Left ventricle myocardium inferior (tissue), 1 donor: ENCODE measurements at places on chromosomes 13 and 19. TPM values are rescaled to one million over a fixed set of nuclear protein-coding genes. Genes with fewer than 3 reads are reported as not detected.

EFNB2 gene
- 10.1 TPM for total RNA-seq

ZNF154 gene
- total RNA-seq: 4.8 TPM

EFNA2 gene
- total RNA-seq: not detected

GRCh38 chr13:43838909-43839308 lies 40.6 kb downstream of the CCDC122 start:
- H3K4me3 ChIP-seq: no peak overlapping the region
- H3K27ac ChIP-seq: no peak overlapping the region
- H3K4me1 ChIP-seq: no peaks in the 10 kb centered on the region
- DNase-seq: no peak

- DNase-seq: no peak
- H3K4me1 ChIP-seq: peaks cover 21% of the 10 kb centered on the region
- no peaks in the 10 kb centered on the region for H3K27me3 ChIP-seq
- no peak overlapping the region for H3K4me3 ChIP-seq
- peak overlapping the region; percentile 23 for H3K27ac ChIP-seq
These were observed 169.3 kb downstream of the DCT start for GRCh38 chr13:94309997-94310855.

DNA sequence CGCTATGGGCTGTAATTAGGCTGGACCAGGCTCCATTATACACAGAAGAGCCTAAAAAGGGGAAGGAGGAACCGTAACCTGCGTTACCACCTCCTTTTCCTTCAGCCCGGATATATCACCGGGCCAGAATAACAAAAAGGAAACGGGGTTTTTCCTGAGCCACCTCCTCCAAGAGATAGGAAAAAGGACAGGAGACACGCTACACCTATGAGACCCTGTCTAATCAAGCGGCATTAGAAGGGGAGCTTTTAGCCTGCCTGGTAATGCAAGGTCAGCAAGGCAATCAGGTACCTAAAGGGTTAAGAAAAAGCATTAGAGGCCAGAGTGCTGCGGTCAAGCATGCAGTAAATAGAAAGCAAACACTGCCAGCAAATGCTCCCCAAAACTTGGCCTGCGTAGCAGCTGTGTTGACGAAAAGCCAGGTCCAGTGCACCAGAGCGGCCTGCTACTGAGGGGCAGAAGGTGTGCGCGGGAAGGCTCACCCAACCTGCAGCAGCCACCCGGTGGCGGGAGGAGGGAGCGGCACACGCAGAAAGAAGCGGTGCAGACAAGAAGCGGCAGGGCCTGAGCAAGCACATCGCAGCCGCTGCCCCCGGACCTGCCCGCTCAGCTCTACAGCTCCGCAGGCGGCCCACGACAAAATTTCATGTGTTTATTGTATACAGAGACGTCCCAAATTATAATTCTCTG lies 1466.1 kb downstream of the UQCRFS1 start:
- peak overlapping the region; percentile 45 for H3K4me3 ChIP-seq
- peak; percentile 46 for DNase-seq
- H3K27ac ChIP-seq: no peak overlapping the region
- H3K36me3 ChIP-seq: peaks cover 12% of the 10 kb centered on the region
- H3K4me1 ChIP-seq: peaks cover 30% of the 10 kb centered on the region

DNA sequence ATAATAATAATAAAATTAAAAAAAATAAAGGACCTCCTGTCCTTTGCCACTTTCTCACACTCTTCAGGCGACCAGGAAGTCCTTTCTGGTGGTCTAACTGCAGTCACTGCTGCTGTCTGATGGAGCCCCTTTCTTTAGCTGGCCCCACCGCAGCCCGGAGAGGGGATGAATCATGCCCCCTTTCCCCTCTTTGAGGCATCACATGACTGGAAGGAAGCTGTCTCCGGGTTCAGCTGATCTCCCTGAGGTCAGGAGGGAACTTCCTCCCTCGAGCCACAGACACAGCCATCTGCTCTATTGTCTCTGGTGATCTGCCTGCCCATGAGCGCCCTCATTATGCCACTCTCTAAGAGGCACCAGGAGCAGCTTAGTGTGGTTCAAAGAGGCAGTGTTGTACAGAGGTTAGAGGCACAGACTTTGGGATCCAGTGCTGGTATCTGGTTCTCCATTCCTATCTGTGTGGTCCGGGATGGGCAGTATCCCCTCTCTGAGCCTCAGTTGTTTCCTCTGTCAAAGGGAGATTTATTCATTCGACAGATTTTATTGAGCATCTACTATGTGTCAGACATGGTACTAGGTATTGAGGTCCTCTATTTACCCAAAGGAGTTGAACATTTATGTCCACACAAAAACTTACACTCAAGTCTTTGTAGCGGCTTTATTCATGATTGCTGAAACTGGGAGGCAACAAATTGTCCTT lies 30.0 kb downstream of the VAV1 start:
- peak; percentile 30 for DNase-seq
- H3K36me3 ChIP-seq: no peaks in the 10 kb centered on the region
- H3K27ac ChIP-seq: peak overlapping the region; percentile 27
- H3K4me1 ChIP-seq: peaks cover 9% of the 10 kb centered on the region
- H3K4me3 ChIP-seq: no peak overlapping the region

DNA sequence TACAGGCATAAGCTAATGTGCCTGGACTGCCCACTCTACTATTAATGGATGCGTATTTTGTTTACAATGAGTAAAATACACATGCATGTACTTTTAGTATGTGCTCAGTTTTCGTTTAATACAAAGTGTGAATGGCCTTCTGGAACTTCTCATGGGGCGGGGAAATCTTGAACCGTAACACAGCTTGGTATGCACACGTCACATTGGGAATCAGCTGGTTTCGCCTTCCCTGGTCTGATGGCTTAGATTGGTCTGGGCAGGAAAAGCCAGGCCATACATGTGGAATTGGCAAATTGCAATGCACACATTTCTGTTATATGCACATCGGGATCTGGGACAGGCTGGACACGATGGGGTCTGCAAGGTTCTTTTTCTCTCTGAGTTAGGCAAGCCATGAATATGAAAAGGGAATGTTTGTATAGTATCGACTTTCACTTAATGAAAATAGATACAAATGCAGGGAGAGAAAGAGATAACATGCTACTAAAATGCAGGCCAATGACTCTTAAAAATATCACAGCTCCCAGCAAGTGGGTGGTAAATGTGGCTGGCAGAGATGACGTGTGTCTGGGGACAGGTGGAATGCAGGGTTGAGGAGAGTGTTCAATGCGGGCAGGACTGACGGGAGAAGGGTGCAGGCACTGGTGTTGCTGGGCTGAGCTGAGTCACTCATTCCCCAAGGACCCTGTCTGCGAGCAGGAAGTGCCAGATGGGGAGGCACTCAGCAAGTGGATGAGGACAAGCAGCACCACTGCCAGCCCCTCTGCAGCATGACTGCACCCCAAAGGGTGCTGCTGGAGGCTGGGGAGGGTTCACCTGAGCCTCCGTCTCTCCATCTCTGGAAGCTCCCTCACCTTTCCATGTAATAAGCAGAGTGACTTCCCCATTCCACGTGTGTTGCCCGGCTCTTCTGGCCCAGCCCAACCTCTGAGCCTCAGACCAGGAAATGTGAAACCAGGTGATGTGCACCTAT lies 204.0 kb upstream of the GPR12 start:
- H3K4me3 ChIP-seq: no peak overlapping the region
- H3K4me1 ChIP-seq: peaks cover 43% of the 10 kb centered on the region
- DNase-seq: no peak
- no peaks in the 10 kb centered on the region for H3K36me3 ChIP-seq

DNA sequence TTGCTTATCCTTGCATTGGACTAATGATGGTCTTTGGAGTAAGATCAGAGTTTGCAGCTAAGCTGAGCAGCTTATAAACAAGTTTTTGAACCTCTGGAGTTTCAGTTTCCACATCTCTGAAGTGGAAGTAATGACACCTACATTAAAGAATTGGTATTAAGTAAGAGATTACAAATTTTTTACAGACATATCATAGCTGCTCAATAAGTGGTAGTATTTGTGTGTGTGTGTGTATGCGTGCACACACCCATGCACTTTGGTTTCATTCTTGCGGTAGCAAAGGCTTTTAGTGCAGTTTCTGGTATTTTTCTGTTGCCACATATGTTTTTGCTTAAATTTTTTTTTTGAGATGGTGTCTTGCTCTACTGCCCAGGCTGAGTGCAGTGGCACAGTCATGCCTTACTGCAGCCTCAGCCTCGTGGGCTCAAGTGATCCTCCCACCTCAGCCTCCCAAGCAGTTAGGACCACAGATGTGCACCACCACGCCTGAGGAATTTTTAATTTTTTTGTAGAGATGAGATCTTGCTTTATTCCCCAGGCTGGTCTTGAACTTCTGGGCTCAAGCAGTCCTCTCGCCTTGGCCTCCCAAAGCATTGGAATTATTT lies 4.5 kb downstream of the NAA16 start:
- H3K27ac ChIP-seq: no peak overlapping the region
- peaks cover 60% of the 10 kb centered on the region for H3K4me1 ChIP-seq
- no peak overlapping the region for H3K4me3 ChIP-seq
- peaks cover 4% of the 10 kb centered on the region for H3K36me3 ChIP-seq

URAD gene
- not detected for total RNA-seq

DNA sequence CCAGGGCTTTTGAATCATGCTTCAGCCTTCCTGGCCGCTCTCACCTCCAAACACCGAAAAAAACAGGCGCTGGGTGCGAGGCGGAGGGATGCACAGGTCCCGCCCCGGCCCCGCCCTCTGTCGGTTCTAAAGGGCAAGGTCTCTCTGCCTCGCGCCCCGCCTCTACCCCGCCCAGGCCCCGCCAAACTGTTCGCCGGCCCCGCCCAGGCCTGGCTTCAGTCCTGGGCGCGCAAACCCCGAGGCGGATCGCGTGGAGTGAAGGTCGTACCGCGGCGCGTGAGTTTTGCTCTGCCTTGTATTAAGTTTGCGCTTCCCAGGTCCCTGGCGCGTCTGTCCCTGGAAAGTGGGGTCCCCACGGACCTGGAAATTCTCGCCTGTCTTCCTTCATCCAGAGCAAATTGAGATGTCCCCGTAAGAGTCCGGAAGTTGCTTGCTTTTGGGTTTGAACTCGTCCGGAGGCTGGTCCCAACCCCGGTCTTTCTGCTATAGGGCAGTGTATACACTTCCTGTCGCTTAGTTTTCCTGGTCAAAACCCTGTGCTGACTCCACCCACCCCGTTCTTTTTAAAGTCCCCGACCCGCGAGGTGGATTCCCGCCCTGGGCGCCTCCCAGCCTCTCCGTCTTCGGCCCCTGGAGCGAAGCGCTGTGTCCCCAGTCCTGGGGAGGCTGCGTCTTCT lies 8.4 kb downstream of the ZNF808 start:
- H3K36me3 ChIP-seq: peaks cover 29% of the 10 kb centered on the region
- peak; percentile 94 for DNase-seq
- H3K27ac ChIP-seq: peak overlapping the region; percentile 82
- H3K27me3 ChIP-seq: no peaks in the 10 kb centered on the region
- H3K4me1 ChIP-seq: peaks cover 42% of the 10 kb centered on the region

DNMT1 gene
- total RNA-seq: 23.9 TPM

MCEMP1 gene
- 0.60 TPM for total RNA-seq

PSG4 gene
- total RNA-seq: not detected

DNA sequence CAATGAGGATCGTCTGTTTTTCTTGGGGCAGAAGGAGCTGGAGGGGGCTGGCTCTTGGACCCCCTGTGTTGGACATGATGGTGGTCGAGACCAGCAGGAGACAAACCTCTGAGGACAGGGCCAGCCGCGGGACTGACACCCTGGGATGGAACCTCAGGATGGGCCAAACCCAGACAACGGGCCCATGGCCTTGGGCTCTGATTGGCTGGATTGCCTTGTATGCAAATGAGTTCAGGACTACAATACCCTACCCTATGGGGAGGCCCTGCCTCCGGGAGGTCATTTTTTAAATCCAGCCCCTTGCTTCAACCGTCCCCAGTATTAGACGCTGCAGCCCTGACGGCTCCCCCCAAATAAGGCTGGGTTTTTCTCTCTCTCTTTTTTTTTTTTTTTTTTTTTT lies 22.0 kb downstream of the SLC5A5 start:
- DNase-seq: no peak
- peaks cover 88% of the 10 kb centered on the region for H3K27me3 ChIP-seq
- no peak overlapping the region for H3K4me3 ChIP-seq
- H3K27ac ChIP-seq: no peak overlapping the region
- H3K4me1 ChIP-seq: no peaks in the 10 kb centered on the region

DNA sequence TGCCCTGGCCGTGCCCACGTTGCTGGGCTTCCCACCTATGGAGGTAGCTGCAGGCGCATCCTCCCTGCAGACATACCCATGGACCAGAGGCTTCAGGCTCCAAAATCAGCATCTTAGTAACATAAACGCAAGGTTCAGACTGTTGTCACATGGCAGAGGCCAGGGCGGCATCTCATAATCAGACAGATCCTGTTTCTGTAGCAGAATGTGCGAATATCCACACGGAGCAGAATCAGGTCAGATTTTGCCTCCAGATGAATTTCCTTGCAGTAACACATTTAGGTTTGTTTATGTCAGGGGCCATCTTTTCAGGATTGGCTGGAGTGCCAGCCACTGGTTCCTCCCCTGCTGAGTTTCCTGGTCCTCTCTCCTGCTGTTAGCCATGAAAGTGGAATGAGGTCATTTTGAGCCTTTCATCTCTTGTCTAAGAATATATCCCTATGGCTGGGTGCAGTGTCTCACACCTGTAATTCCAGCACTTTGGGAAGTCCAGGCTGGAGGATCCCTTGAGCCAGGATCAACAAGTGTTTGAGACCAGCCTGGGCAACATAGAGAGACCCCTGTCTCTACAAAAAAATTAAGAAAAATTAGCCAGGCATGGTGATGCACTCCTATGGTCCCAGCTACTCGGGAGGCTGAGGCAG lies 20.5 kb downstream of the SMARCA4 start:
- DNase-seq: no peak
- peaks cover 27% of the 10 kb centered on the region for H3K36me3 ChIP-seq
- no peak overlapping the region for H3K27ac ChIP-seq
- H3K4me1 ChIP-seq: peaks cover 15% of the 10 kb centered on the region
- H3K27me3 ChIP-seq: no peaks in the 10 kb centered on the region

DNA sequence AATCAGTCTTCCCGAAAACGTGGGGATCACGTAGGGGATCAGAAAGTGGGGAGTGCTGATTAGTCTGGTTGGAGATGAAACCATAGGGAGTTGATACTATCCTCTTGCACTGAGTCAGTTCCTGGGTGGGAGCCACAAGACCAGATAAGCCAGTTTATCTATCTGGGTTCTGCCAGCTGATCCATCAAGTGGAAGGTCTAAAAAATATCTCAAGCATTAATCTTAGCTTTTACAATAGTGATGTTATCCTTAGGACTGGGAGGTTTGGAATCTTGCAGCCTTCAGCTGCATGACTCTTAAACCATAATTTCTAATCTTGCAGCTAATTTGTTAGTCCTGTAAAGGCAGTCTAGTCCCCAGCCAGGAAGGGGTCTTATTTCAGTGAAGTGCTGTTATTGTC lies 2474.2 kb downstream of the PCDH9 start:
- H3K27ac ChIP-seq: no peak overlapping the region
- no peaks in the 10 kb centered on the region for H3K4me1 ChIP-seq
- no peak overlapping the region for H3K4me3 ChIP-seq

DNA sequence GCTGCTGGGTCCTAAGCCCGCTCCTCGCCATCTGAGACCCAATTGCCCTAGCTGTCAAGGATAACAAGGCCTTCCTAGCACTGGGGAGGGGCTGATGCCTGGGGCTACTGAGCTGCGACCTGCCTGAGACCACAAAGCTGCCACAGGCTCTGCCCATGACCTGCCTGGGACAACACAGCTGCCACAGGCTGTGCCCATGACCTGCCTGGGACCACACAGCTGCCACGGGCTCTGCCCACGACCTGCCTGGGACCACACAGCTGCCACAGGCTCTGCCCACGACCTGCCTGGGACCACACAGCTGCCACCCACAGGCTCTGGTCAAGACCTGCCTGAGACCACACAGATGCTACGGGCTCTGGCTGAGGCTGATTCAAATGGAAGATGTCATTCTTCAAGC lies 54.8 kb downstream of the EPS15L1 start:
- H3K27me3 ChIP-seq: no peaks in the 10 kb centered on the region
- H3K27ac ChIP-seq: peak overlapping the region; percentile 72
